Esophagus squamous epithelium (tissue), 5 donors: ENCODE measurements at places on chromosomes 1 and 21.

GRCh38 chr1:156703741-156704140, 1.6 kb downstream of the CRABP2 start:
- H3K4me1 ChIP-seq, result peaks cover 83% of the 10 kb centered on the region
- H3K27me3 ChIP-seq, result no peaks in the 10 kb centered on the region
- no peaks in the 10 kb centered on the region for H3K36me3 ChIP-seq
- peak overlapping the region; percentile 76 for H3K27ac ChIP-seq
- peak overlapping the region; percentile 55 for H3K4me3 ChIP-seq

- no peak for DNase-seq
- peaks cover 14% of the 10 kb centered on the region for H3K4me1 ChIP-seq
- H3K27me3 ChIP-seq, result peaks cover 44% of the 10 kb centered on the region
- no peak overlapping the region for H3K4me3 ChIP-seq
- no peak overlapping the region for H3K27ac ChIP-seq
Observed at GRCh38 chr1:243916160-243916559, 66.1 kb upstream of the AKT3 start.

DNA sequence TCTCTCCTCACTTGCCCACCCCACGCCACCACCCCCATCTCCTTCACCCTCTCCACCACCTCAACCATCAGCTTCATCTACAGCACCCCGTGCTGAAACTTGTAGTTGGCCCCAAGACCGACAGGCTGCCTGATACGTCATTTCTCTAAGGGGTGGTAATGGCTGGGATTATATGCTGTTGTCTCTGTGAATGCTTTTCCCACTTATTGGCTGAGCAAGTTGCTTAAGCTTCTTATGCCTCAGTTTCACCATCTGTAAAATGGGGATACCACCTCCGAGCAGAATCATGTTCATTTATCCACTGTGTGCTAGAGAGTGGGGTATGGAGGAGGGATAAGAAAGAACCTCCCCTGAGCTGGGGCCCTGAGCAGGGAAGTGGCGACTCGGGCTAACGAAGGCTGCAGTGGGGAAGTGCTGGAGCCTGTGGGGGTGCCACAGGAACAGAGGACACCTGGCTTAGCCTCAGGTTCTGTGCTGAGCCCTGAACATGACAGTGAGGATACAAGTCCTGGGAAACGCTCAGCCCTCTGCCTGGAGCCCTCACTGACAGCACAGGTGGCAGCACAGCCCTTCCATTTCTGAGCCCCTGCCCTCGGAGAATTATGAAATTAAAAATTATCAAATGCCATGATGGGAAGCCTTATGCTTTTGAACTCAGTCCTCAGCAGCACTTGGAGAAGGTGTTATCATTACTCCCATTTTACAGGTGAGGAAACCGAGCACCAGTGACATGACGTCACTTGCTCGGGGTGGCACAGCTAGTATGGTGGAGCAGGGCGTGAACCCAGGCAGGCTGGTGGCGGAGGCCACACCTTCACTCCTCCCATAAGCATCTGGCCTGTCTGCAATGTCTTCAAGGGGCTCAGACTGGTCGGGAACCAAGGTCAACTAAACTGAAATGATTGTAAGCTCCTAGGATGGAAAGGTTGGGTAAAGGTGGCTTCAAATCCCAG, 2.8 kb downstream of the MATN1 start:
- DNase-seq, result no peak
- H3K36me3 ChIP-seq, result no peaks in the 10 kb centered on the region
- peaks cover 7% of the 10 kb centered on the region for H3K4me1 ChIP-seq
- no peak overlapping the region for H3K27ac ChIP-seq
- no peaks in the 10 kb centered on the region for H3K27me3 ChIP-seq

GRCh38 chr1:47243910-47244309, 11.9 kb upstream of the TAL1 start:
- no peak for DNase-seq
- no peaks in the 10 kb centered on the region for H3K4me1 ChIP-seq
- H3K4me3 ChIP-seq, result no peak overlapping the region

GRCh38 chr1:94009304-94009703, 100.1 kb upstream of the GCLM start:
- DNase-seq, result no peak
- H3K27me3 ChIP-seq, result peaks cover 4% of the 10 kb centered on the region
- H3K36me3 ChIP-seq, result no peaks in the 10 kb centered on the region
- H3K4me1 ChIP-seq, result no peaks in the 10 kb centered on the region

- peaks cover 53% of the 10 kb centered on the region for H3K4me1 ChIP-seq
- DNase-seq, result no peak
- no peaks in the 10 kb centered on the region for H3K27me3 ChIP-seq
- peak overlapping the region; percentile 25 for H3K27ac ChIP-seq
Observed at GRCh38 chr21:46081022-46081861, 16.7 kb upstream of the COL6A2 start.

DNA sequence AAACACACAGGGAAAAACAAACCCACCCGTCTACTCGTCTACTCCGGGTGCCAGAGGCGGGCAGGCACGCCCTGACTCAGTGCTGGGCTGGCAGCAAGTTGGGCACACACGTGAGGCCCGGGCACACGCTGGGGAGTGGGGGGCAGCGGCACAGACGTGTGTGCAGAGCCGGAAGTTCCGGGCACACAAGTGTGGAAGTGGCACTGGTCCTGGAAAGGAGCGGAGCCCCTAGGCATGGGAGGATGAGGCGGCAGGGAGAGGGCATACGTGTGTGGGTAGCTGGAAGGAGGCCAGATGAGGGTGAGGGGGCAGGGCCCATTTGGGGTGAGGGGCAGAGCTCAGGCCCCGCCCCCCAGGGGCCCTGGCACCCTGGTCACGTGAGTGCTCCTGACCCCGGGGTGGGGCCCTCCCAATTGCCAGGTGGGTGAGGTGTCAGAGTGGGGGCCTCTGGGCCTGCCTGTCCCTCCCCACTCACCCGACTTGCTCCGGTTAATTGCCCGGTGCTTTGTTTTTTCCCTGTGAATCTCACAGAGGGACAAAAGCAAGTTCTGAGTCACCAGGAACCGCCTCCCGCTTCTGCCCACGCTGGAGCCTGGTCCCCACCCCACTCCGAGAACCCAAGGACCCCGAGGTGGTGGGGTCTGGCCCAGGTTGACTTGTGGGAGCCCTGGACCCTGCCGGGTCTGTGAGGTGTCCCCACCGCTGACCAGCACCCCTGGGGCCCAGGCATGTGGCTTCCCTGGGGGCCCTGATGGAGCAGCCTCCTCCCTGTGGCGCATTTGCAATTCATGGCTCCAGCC, 104.8 kb upstream of the CASZ1 start:
- H3K36me3 ChIP-seq, result no peaks in the 10 kb centered on the region
- peak overlapping the region; percentile 89 for H3K27ac ChIP-seq
- peaks cover 74% of the 10 kb centered on the region for H3K4me1 ChIP-seq
- DNase-seq, result no peak
- H3K4me3 ChIP-seq, result no peak overlapping the region

DNA sequence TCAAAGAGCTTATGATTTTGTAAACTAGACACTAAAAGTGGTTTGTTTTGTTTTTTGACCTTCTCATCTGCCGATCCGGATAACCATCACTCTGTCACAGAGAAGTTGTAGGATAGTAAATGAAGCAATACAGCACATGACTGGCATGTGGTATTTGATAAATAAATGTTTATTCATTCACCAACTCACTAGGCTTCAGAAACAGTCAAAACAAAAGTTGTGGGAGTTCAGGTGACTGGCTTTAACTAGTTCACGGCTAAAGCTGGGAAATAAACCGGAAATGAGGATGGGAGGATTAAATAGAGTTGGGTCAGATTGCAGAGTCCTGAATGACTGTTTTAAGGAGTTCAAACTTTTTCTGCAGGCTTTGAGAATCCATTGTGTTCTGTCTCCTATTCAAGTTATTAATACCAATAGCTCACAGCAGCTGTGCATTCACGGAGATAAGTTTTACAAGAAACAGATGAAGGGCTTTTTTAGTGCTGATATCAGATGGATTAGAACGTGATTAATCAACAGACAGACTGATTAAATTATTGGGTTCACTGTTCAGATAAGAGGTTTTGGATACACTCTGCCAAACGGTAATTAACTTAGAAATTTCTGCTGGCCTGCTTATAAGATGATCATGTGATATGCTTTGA, 463.3 kb downstream of the DPYD start:
- no peak for DNase-seq
- no peaks in the 10 kb centered on the region for H3K27me3 ChIP-seq
- H3K36me3 ChIP-seq, result no peaks in the 10 kb centered on the region

- no peaks in the 10 kb centered on the region for H3K27me3 ChIP-seq
- no peak for DNase-seq
- H3K4me3 ChIP-seq, result no peak overlapping the region
- H3K27ac ChIP-seq, result no peak overlapping the region
- no peaks in the 10 kb centered on the region for H3K4me1 ChIP-seq
Observed at GRCh38 chr1:81617308-81617967, 183.3 kb upstream of the ADGRL2 start.

- no peak overlapping the region for H3K27ac ChIP-seq
- no peaks in the 10 kb centered on the region for H3K27me3 ChIP-seq
- no peaks in the 10 kb centered on the region for H3K36me3 ChIP-seq
- no peak for DNase-seq
- no peaks in the 10 kb centered on the region for H3K4me1 ChIP-seq
Observed at GRCh38 chr1:215744419-215744818, 177.3 kb downstream of the KCTD3 start.

DNA sequence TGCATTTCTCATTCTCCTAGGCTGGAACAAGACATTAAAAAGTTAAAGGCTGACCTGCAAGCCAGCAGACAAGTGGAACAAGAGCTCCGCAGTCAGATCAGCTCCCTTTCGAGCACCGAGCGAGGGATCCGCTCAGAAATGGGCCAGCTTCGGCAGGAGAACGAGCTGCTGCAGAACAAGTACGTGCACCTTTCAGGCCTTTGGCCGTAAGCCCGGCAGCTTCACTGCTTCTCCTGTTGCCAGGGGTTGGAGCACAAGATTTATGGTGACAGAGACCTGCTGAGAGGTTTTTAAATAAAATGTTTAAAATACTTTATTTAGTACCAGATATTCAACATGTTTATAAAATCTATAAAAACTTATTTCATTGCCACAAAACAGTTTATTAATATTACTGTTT, 53.4 kb downstream of the MACO1 start:
- peaks cover 60% of the 10 kb centered on the region for H3K4me1 ChIP-seq
- no peak overlapping the region for H3K4me3 ChIP-seq
- H3K27ac ChIP-seq, result peak overlapping the region; percentile 50
- H3K27me3 ChIP-seq, result no peaks in the 10 kb centered on the region

GRCh38 chr1:19445417-19446342, 39.7 kb downstream of the CAPZB start:
- DNase-seq, result no peak
- no peaks in the 10 kb centered on the region for H3K36me3 ChIP-seq
- H3K27ac ChIP-seq, result peak overlapping the region; percentile 76
- no peaks in the 10 kb centered on the region for H3K27me3 ChIP-seq
- H3K4me3 ChIP-seq, result no peak overlapping the region
- H3K4me1 ChIP-seq, result peaks cover 98% of the 10 kb centered on the region

DNA sequence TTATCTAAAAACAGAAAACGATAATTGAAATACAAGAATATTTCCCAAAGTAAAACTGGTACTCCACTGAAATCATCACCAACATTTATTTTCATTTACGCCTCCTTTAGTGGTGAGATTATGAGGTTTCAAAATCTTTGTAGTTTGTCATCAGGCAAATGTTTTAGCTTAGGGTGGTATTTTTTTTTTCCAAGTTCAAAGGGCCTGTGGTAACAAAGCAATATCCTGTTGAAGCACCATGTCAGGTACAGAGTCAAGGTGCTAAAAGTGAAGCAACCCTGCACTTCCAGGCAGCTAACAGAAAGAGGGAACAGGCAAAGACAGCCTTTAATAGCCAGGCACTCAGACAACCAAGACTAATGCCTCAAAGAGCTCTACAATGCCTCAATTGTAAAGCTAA, 89.2 kb downstream of the JAK1 start:
- no peaks in the 10 kb centered on the region for H3K27me3 ChIP-seq
- no peaks in the 10 kb centered on the region for H3K4me1 ChIP-seq
- DNase-seq, result no peak
- H3K36me3 ChIP-seq, result peaks cover 80% of the 10 kb centered on the region

- no peaks in the 10 kb centered on the region for H3K4me1 ChIP-seq
- H3K27ac ChIP-seq, result no peak overlapping the region
- no peak overlapping the region for H3K4me3 ChIP-seq
- DNase-seq, result no peak
- no peaks in the 10 kb centered on the region for H3K36me3 ChIP-seq
- no peaks in the 10 kb centered on the region for H3K27me3 ChIP-seq
Observed at GRCh38 chr21:27515676-27516075, 548.8 kb upstream of the ADAMTS5 start.

DNA sequence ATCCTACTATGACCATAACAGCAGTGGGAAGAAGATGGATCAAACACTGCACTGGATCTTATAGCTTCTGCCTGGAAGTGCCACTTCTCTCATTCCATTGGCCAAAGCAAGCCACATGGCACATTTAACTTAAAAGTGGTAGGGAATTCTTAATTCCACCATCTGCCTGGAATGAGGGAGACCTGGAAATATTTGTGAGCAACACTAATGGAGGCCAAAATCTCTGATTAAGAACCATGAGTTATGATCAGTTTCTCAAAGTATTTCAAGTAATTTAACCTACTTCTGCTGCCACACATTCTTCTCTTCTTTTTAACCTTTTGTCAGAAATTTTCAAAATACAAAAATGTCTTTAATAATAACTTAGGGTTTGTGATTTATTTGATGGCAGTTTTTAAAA, 154.0 kb upstream of the C1orf87 start:
- no peaks in the 10 kb centered on the region for H3K36me3 ChIP-seq
- no peaks in the 10 kb centered on the region for H3K4me1 ChIP-seq
- H3K27ac ChIP-seq, result no peak overlapping the region
- no peak overlapping the region for H3K4me3 ChIP-seq
